ENCODE measurements at places on chromosomes 7 and 10.

DNA sequence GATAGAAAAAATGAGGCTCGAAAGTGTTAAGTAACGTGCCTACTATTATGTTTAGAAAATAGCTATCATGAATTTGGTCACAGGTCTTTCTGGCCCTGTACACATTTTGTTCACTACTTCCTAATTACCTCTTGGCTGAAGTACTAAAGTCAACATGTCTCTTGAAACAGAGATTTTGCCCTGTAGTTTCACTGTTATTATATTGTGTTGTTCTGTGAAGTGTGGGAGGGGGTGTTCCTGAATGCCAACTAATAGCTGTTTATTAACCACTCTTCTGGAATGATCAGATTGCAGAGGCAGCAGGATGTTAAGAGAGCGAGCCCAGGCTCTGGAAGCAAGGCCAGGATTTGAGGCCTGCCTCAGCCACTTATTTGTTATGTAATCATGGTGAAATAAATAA, 72.1 kb downstream of the RNF133 start:
- DNase-seq: no peak

- DNase-seq: no peak
Observed at GRCh38 chr10:91366704-91367103, 43.4 kb upstream of the HECTD2 start.

DNA sequence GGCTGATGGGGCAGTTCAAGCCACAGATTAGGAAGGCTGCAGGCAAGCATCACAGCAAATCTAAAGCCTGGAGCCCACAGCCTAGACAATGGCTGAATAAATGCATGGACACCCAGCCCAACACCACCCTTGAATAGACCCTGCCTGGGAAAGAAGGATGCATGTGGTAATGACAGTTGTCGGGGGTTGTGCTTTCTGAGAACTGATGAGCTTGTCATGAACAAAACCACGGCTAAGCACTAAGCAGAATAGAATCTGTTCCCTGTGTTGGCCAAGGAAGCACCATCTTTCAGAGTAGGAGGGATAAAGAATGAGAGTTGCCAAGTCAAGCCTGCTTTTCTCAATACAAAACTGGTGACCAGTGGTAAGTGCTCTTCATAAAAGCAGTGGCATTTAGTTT, 66.1 kb upstream of the JCAD start:
- no peak for DNase-seq

DNA sequence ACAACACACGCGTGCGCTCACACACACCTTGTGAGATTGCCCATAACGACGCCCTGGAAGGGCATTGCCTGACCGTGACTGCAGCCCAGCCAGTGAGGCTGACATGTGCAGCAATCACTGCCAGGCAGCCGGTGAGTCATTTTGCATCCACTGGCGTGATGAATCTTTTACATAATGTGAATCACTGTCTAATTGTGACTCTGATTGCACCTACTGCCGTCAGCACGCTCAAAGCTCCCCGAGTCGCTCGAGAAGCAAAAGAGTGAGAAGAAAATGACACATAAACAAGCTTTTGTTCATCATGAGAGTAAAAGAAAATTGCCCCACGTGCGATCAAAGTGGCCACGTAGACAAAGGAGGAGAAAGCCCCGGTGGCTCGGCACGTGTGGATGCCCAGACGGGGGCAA, 117.4 kb upstream of the PFKP start:
- peak; percentile 83 for DNase-seq

- no peak for DNase-seq
Observed at GRCh38 chr7:141408440-141408839, 142.8 kb upstream of the AGK start.

- no peak for DNase-seq
Observed at GRCh38 chr10:127952575-127952869, 45.6 kb downstream of the PTPRE start.

DNA sequence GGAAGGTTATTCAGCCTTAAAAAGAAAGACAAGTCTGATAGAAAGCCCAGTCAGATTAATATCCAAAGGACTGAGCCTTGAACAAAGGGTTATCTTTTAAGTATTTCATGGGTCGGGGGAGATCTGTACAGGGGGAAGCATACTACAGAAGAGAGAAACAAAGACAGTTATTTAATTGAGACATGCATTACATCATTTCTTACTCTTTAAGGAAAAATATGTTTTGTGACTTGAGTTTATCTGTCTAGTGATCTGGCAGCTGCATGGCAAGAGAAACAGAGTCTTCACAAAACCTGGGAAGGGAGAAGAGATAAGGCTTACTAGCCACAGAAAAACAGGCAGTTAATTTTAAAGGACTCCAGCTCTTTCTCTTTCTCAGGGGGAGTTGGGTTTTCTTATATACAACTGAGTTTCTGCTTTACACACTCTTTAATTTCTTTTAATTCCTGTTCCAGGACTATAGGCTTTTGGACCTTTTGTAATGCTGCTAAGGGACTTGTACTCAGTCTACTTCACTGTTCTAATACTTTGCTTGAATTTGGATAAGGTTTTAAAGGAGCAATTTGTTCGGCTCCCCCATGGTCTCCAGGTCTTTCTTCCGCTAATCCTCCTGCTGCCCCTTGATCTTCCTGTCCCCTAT, 20.9 kb upstream of the CYP3A43 start:
- no peak for DNase-seq

DNA sequence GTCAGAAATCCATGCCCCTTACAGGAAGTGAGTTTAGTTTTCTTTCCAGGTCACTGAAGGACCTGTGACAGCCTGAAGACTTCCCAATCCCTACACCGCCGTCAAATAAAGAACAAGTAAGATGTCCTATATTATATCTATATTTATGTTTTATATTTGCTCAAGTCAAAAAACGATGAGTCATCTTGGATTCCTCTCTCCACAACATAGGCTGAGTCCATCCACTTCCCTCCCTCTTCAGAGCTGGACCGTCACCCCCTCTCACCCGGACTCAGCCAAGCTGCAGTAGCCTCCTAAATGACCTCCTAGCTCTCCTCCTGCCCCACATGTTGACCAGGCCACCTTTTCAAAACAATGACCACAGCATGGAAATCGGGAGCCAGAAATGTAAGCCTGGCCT, 53.5 kb downstream of the GLI3 start:
- no peak for DNase-seq

DNA sequence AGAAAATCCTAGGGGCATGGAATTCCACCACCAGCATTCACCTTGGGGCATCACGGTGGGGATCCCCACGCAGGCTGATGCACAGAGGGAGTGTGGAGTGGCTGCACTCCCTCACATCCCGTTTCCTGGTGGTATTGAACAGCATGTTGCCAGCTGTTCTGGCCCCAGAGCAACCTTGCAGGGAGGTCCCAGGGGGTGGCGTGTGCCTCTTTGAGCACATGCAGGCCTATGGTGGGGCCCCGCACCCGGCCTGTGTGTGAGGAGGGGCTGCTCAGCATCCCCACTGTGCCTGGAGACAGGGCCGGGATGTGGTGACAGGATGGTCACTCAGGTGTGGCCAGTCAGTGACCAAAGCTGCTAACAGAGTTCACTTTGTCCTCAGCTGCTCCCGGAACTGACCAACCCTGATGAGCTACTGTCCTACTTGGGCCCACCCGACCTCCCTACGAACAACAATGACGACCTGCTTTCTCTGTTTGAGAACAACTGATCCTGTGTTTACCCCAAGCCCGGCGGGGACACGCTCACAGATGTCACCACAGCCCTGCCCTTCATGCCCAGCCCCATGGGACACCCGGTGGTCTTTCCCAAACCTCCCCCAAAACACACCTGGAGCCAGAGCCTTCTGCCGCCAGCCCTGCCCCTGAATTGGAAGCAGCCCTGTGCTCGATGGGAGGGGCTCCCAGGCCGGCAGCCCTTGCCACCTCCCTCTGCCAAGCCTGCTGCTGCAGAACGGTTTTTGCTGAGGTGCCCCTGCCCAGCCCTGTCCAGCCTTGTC, 18.7 kb downstream of the ZMIZ2 start:
- no peak for DNase-seq

DNA sequence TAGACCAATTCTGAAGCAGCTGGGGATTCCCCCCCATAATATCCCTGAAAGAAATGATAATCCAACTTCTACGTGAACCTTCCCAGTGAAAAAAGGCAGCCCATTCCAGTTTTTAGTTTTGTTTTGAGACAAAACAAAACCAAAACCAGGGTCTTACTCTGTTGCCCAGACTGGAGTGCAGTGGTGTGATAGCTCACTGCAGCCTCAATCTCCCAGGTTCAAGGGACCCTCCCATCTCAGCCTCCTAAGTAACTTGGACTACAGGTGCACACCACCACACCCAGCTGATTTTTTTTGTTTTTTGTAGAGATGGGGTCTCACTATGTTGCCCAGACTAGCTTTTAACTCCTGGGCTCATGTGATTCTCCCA, 12.5 kb upstream of the ARPC1A start:
- no peak for DNase-seq

DNA sequence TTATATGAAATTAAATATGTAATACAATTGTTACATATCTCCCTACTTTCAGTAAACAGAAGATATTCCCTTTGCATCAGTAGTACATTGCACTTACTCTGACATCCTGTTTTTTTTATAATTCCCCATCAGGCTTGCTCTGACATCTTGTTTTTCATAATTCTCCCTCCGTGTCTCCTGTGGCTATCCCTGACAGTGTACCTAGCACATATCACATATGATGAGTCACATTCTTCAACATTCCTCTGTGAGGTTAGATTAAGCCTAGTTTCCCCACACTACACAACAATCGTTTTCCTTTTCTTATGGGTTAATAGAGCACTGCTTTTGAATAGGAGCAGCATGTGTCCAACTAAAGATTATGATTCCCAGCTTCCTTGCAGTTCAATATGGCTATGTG, 250.6 kb upstream of the NPVF start:
- DNase-seq: no peak

- no peak for DNase-seq
Observed at GRCh38 chr10:73099141-73099540, 2.5 kb upstream of the P4HA1 start.

DNA sequence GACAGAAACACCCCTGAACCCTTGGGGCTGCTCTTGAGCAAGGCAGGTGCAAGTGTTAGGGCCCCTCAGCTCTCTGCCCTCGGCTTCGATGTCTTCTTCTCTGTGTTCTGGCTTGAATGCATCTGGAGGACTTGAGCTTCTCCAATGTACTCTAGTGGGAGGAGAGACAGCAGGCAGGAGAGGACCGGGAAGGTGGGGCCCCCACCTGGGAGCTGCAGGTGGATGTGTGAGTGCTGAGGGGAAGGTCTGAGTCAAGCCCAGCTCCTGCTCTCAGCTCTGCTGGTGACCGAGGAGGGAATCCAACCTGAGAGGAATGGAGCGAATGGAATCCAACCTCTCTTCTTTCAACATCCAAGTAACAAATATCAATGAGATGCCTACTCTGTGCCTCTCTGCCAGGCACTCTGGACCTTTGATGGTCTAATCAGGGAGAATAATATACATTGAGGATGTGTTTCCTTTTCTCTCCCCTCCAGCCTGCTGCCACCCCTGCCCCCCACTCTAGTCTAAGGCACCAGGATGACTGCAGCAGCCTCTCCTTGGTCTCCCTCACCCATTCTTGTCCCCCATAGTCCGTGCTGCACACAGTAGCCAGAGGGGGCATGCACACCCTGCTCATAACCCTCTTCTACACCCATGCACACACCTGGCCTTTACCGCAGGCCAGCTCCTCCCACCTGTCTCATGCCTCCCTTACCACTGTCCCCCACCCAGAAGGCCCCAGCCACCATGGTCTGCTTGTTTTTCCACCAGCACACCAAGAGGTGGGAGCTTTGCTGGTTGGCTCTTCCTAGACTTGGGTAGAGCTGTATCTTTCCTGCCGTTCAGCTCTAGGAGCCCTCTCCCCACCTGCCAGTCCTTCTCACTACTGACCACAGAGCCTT, 13.6 kb downstream of the TBATA start:
- no peak for DNase-seq

DNA sequence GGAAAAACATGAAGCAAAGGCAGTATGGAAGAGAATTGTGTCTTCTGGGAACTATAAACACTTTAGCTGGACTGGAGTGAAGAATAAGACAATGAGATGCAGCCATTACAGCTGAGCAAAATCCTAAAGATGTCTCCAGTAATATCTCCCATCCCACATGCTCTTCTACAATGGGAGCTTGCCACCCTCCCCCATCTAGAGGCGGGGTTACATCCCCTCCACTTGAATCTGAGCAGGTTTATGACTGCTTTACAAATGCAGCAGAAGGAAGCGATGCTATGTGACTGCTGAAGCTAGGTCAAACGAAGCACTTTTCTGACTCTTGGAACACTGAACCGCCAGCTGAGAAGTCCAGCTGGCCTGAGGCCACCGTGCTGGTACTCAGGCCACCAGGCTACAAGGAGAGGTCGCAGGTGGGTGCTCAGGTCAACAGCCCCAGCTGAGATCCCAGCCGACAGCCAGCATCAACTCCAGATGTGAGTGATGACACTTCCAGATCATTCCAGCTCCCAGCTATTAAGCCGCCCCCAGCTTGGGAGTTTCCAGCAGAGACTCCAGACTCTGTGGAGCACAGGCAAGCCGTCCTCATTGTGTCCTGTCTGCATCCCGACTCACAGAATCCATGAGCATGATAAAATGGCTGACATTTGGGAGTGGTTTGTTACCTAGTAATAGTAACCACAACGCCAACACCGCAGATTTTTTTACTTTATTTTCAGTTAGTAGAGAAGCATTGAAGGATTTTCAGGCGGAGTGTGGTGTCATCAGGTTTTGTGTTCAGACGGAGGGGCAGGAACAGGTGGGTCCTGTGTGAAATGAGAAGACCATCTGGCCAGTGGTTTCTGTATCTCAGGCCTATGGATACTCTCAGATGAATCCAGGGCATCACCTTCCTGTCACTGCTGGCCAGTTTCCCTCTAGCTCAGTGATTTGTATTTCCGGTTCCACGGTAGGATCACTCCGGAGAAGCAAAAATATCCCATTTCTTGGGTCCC, 89.3 kb downstream of the NPY start:
- DNase-seq: no peak

DNA sequence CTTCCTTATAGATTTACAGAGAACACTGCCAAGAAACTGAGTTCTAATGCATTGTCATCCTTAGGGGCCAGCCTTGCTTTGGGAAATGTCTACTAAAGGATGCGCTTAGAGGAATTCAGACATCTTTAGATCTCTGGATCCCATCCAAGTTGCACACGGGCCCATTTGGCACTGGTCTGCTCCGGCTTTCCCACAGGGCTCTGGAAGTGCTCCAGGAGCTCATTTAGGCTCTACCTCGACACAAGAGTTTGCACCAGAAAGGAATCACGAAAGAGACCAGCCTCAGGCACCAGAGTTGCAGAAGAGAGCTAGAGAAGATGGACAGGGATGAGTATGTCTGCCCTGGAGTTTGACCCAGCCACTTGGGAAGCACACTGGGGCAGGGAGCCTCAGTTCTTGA, 150.1 kb upstream of the TMEM72 start:
- peak; percentile 53 for DNase-seq

DNA sequence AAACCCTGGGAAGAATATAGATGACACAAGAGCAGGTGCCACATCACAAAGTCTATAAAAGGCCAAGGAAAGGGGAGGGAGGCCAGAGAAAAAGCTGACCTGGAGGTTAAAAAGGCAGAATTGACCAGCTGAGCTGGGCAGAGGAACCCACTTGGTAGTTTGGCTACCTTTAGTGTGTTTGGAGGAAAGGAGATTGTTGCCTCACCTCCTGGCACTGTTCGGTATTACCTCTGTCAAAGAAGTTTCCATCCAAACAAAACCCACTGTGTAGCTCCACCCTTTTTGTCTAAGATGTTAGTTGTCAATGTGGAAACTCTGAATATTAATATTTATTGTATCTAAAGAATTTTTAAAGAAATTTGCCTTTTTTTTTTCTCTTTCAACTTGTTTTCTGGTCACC, 23.4 kb downstream of the ENTPD7 start:
- DNase-seq: no peak

GRCh38 chr10:25641595-25641994, 292.4 kb upstream of the MYO3A start:
- DNase-seq: no peak

All from astrocyte of the hippocampus (primary cell).